Astrocyte (in vitro differentiated cells and primary cell): ENCODE measurements at places on chromosomes 4 and X. TPM values are rescaled to one million over a fixed set of nuclear protein-coding genes. Genes with fewer than 3 reads are reported as not detected.

GRCh38 chr4:1629699-1630083 lies 54.4 kb downstream of the FAM53A start:
- no peak for DNase-seq

DNA sequence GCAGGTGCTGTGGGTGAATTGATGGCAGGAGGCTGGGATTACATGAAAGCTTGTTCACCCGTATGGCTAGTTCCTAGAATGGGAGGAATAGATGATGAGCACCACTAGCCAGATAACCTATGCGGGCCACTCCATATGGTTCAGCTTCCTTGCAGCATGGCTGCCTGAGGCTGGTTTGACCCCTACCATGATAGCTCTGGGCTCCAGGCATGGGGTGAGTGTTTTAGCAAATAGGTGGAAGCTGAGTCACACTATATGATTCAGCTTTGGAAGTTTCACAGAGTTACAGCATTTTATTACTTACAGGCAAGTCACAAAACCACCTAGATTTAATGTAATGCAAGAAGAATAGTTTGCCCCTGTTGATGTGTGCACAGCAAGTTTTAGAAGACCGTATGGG lies 603.2 kb downstream of the STIM2 start:
- peak; percentile 79 for DNase-seq

Gene HTN1
- not detected in 2 replicates for total RNA-seq

GRCh38 chr4:7932287-7932686 lies 7.4 kb downstream of the AFAP1 start:
- DNase-seq = no peak

Gene GPM6B
- 21.5 and 22.4 TPM in 2 replicates for total RNA-seq

- DNase-seq = peak; percentile 80
Measured at GRCh38 chrX:17584248-17584681, 153.0 kb upstream of the SCML1 start.

DNA sequence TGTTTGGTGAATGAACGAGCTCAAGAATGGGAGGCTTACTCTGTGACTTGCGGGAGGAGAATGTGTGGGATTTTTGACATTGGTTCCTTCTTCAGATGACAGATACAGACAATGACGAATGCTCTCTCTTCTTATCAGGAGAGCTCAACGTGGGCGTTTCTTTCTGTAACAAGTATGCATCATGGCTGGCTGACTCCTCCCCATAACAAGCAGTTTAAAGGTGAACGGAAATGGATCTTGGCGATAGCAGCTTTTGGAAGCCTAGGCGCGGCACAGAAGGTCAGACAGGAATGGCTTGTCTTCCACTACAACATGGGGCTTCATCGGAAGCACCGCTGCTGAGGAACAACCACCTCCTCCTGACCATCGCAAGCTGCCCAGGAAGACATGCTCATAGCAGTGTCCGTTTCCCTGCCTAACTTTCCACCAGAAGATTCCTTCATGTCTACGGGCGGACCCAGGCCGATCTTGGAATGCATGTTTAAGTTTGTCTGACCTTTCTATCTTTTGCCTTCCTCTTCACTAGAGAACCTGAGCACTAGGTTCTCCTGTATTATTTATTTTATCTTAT lies 18.3 kb upstream of the ACSL1 start:
- DNase-seq = no peak

DNA sequence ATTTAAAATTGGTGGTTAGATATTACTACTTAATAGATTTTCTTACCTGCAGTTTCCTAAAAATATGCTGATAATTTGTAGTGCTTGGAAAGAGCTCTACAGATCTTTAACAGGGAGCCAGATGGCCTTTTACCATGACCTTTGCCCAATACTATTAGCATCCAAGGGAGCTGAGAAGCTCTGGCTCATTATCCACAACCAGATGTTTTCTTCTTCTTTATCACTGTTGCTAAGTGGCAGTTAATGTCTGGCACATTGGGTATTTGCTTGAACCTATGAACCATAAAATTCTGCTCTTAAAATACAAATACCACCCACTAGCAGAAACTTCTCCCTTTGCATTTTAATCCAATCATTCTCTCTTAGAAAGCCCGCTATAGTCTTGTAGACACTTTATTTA lies 1480.3 kb downstream of the C4orf33 start:
- no peak for DNase-seq

- no peak for DNase-seq
Measured at GRCh38 chrX:54193085-54193821, 10.2 kb upstream of the FAM120C start.

- DNase-seq = no peak
Measured at GRCh38 chr4:181085557-181085956, 1157.6 kb upstream of the TENM3 start.

- DNase-seq = no peak
Measured at GRCh38 chrX:1002611-1003010, 209.8 kb downstream of the CRLF2 start.

DNA sequence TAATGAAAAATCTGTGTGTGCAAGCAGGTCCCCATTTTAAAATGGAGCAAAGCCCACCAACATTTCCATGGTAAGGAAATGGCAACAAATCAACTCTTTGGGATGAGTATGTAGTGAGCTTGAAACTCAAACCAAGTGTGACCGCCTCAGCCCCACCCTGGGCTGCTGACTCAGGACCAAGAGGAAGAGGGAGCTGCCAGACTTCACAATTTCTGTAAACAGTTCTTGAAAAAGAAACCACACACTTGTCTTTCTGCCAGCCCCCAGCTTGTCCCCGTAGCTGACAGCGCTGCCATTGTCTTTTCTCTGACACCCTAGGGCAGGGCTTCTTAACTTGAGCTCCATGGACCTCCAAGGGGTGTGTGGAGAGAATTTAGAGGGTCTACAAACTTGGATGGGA lies 10.3 kb downstream of the RTL5 start:
- peak; percentile 77 for DNase-seq

GRCh38 chr4:154435895-154436294 lies 55.7 kb downstream of the DCHS2 start:
- no peak for DNase-seq

DNA sequence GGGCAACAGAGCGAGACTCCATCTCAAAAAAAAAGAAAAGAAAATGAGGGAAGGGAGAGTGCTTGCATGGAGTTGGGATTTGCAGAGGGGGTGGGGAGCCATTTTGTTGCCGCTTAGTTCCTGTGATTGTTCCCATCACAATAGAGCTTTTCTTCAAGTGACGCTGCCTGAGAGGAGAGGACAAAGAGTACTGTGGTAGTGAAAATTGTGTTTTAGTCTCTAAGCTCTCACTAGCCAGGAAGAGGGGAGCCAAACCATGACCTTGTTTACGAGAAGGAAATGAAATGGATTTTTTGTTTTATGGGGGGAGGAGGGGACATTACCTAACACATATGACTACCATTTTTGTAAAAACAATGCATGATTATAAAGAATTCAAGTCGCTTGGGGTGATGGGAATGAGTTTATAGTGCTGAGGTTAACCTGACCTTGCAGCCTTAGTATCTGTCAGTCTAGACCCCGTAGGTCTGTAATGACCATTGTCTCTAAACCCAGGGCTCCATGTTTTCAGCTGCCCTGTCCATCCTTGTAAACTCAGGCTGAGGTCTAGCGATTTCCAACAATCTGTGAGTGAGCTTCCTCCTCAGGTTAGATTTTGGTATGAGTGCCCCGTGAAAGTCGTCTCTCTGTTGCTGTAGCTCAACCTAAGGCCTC lies 18.8 kb downstream of the SRD5A3 start:
- DNase-seq = no peak

GRCh38 chrX:49754233-49754857 lies 58.6 kb upstream of the PAGE1 start:
- peak; percentile 0 for DNase-seq

Gene NLRP2B
- total RNA-seq = not detected in 2 replicates

GRCh38 chr4:58286335-58286734 lies 1176.2 kb upstream of the IGFBP7 start:
- DNase-seq = no peak

Gene NEIL3
- total RNA-seq = 0.53 and 0.91 TPM in 2 replicates

DNA sequence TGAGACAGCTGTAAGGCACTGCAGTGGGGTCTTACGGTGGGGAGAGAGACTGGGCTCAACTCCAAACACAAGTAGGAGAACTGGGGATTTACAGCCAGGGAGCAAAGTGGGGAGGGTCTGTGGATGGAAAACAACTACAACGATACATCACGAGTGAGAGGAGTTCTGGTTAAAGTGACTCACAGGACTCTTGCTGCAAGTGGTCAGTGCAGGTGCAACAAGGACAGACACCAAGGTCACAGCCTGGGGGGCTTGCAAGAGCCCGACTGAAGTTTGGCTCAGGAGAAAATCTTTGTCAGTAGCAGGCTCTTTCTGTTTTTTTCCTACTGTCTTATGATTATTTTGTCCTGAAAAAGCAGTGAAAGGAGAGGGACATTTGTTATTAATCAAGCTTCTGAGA lies 10.1 kb upstream of the FAT1 start:
- DNase-seq = no peak

DNA sequence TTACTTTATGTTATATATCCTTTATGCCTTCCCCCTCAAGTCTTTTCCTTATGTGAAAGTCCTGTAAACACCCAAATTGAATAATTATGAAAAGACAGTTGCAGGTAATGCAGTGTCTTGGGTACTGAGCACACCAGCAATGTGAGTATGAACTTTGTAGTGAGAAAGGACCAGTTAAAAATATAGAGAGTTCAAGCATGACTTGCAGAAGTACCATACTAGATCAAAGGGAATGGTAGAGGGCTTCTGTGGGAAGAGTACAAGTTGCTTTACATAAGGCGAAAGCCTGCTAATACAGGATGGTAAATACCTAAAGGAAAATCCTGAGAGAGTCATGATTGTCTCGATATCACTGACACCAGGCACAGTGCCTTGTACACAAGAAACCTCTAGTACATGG lies 25.7 kb downstream of the KIAA0232 start:
- DNase-seq = no peak

Gene TEX13C
- total RNA-seq = not detected in 2 replicates

Gene HOPX
- 0.94 and 1.7 TPM in 2 replicates for total RNA-seq

Gene TCEANC
- 1.0 and 2.3 TPM in 2 replicates for total RNA-seq

Gene PRSS12
- total RNA-seq = 2.1 and 4.1 TPM in 2 replicates
